GM12878 (cell line): ENCODE measurements at places on chromosomes 1 and 21.

DNA sequence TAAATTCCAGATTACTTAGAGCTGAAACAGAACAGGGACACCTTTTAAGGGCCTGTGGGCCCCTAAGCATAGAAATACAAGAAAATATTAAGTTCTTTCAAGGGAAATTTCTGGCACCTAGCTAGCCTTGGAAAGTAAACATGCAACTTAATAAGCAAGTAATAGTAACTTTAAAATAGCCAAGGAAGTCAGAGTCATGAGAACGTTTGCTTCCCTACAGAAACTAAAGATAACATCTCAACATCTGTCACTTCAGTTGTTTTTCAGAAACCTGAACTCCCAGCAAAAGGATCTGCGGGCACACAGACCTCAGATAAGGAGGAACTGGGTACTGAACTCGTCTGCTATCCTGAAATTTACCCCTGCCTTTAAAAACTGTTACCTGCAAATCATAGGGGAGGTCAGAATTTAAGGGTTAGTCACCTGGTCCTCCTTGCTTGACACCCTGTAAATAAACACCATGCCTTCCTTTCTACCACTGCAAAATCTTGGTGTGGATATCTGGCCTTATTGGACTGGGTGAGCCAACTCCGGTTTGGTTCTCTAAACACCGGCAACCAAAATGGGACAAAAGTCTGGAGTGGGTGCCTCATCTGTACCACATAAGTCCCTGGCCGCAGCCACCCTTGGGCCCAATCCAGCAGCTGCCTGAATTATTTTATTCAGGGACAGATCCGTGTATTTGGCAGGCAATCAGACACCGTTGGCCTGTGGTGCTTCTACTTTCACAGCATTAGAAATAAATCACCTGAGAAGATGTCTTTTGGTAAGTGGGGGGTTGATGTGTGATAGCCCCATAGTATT is 27.9 kb downstream of the NRDC start:
- H3K4me1 ChIP-seq = no peaks in the 10 kb centered on the region
- no peaks in the 10 kb centered on the region; the same call in 1 of the 2 replicates for H3K36me3 ChIP-seq
- H3K27ac ChIP-seq = no peak overlapping the region
- H3K4me3 ChIP-seq = no peak overlapping the region

GRCh38 chr1:10459184-10459583 is 9.4 kb downstream of the CORT start:
- no peak overlapping the region for H3K27ac ChIP-seq
- H3K27me3 ChIP-seq = no peaks in the 10 kb centered on the region
- no peak for DNase-seq
- H3K4me3 ChIP-seq = no peak overlapping the region
- no peaks in the 10 kb centered on the region; the same call in 1 of the 2 replicates for H3K4me1 ChIP-seq

DNA sequence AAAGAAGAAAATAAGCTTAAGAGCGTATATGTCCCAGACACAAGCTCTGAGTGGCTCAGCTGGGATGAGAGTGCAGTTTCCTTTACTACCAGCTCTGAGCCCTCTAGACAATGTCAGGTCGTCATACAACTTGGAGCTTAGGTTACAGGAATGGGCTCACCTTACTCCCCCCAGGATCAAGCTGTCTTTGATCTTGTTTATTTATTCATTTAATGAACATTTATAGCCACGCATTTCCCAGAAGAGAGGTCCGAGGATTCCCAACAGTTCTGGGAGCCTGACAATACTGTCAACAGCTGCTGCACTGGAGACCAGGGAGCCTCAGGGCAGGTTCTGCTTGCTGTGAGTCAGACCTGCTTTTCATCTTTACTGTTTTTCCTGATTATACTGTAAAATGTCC is 378.9 kb downstream of the PLPP3 start:
- no peaks in the 10 kb centered on the region for H3K27me3 ChIP-seq
- no peak overlapping the region for H3K27ac ChIP-seq
- no peak overlapping the region for H3K4me3 ChIP-seq
- no peaks in the 10 kb centered on the region for H3K4me1 ChIP-seq
- no peaks in the 10 kb centered on the region for H3K36me3 ChIP-seq

- H3K4me3 ChIP-seq = no peak overlapping the region
- H3K27me3 ChIP-seq = peaks cover 7% of the 10 kb centered on the region
- no peaks in the 10 kb centered on the region for H3K36me3 ChIP-seq
These were observed 1.7 kb upstream of the MECR start for GRCh38 chr1:29232387-29232786.
